ENCODE measurements at places on chromosomes 2 and 18.

DNA sequence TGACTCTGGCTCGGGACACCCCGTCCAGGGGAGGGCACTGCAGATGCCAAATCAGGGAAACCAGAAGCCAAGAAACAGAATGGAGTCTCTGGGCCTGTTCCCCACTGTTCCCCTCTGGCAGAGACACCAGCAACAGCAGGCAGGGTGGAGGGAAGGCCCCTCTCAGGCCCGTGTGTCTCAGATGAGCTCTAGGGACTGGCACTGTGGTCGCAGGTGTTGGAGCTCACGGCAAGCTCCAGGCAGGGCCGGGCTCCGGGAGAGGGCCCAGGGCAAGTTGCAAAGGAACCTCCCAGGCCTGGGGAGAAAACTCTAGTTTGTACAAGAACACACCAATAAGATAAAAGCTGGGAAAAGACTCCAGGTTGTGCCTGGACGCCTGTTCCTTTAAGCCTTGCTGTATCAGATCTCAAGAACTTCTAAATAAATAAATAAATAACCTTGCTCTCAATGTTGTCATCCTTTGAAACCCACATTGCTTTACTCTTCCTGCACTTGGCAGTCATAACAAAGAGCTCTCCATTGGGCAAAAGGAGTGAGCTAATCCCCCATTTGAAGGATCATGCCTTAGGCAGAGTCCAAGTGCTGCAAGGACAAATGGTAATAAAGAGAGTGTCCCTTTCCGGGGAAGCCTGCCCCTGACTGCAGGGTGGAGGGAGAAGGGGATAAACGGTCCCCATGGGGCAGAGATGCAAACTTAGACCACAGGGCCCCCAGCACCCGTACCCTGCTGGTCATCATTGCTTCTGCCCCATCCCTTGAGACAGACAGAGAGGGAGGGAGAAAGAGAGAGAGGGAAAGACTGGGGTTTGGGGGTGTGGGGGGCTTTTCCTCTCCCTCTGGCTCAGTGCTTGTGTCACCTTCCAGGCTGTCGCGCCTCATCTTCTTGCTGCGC, 33.3 kb downstream of the CNGA3 start:
- DNase-seq, result no peak

GRCh38 chr2:109214651-109215371, 85.8 kb downstream of the SH3RF3 start:
- DNase-seq, result no peak

DNA sequence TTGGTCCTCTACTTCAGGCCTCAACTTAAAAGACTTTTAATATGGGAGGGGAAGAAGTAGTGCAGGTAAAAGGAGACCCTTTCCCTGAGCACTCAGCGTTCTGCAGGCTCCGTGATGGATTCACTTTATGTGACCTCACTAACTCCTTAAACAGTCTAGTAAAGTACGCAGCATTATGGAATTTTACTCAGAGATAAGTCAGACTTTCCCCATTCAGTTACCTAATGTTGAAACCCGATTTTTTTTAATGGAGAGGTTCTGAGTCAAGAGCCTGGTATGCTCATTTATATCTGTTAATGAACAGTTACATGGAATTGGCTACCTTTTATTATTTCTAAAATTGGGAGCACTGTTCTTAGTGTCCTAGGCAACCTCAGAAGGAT, 34.1 kb downstream of the RASGRP3 start:
- no peak for DNase-seq

- no peak for DNase-seq
These were observed 14.1 kb downstream of the IL1RN start for GRCh38 chr2:113141451-113141850.

- no peak for DNase-seq
These were observed 17.2 kb upstream of the SFXN5 start for GRCh38 chr2:73088703-73089102.

- DNase-seq, result no peak
These were observed 41.4 kb downstream of the USP14 start for GRCh38 chr18:199768-200167.

DNA sequence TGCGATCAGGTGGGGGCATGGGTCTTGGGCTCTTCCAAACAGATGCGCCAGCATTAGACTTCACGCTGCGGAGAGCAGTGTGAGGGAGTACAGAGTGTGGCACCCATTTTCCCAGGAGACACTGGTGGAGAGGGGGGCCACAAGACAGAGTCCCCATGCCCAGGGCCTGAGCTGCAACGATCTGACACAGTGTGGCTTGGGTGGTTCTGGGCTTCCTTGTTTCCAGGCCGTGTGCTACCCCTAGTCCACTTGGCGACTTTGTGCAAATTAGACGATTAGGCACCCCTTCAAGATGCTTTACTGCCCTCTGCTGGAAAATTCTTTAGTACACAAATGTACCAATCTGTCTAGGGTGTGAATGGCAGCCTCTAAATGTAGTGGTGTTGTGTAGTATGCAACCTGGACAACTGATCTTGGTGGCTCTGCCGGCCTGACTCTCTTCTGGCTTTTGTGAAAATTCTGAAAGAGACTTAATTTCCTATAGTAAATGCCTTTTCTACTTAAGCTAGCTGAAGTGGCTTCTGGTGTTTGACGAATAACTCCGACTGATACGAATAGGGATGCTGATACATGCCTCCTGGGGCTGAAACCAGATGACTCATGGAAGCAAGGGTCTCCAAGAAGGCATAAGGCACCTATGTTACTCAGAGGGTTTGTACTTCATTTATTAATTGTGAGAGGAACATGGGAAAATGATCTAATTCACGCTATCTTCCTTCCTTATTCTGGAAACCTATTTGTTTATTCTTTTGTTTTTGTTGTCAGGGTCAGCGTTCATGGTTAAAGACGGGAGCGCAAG, 92.3 kb upstream of the SMAD2 start:
- peak; percentile 27 for DNase-seq

- DNase-seq, result no peak
These were observed 11.5 kb upstream of the KYNU start for GRCh38 chr2:142865924-142866323.

GRCh38 chr2:75100801-75101151, 98.5 kb downstream of the TACR1 start:
- DNase-seq, result peak; percentile 21

GRCh38 chr18:48613589-48614404, 75.0 kb downstream of the CTIF start:
- DNase-seq, result no peak

- DNase-seq, result no peak
These were observed 3.5 kb downstream of the NBEAL1 start for GRCh38 chr2:203018181-203018580.

GRCh38 chr2:205708231-205708631, 25.9 kb downstream of the NRP2 start:
- no peak for DNase-seq

GRCh38 chr2:69065735-69066336, 52.9 kb downstream of the ANTXR1 start:
- DNase-seq, result no peak

DNA sequence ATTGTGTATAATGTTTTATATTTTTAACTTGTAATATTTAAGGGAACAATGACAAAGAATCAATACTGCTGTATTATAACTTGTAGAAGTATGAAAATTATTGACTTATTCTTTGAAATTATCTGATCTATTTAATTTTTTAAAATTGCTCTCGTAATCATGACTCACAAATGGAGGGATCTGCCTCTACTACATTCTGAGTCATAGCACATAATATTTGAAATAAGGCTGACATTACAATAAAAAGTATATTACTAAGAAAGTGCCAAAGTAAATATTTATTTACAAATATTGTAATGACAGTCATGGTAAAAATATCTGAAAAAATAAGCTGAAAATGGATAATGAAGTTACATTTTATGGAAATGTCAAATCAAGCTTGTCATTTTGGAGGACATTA, 1144.6 kb upstream of the CDH2 start:
- no peak for DNase-seq

DNA sequence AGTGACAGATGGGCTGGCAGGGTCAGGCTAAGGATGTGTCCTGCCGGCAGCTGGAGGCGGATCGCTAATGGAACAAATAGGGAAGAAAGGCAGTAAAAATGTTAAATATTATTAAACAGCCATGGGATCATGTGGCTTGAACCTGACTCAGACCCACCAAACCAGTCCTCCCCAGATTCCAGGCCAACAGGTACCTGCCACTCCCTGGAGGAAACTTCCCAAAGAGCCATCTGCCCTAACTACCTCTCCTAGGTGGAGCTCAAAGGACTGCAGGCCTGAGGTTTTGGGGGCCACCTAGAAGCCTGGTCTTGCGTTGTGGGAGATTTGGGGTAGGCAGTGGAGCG, 34.3 kb downstream of the CIB4 start:
- DNase-seq, result no peak

DNA sequence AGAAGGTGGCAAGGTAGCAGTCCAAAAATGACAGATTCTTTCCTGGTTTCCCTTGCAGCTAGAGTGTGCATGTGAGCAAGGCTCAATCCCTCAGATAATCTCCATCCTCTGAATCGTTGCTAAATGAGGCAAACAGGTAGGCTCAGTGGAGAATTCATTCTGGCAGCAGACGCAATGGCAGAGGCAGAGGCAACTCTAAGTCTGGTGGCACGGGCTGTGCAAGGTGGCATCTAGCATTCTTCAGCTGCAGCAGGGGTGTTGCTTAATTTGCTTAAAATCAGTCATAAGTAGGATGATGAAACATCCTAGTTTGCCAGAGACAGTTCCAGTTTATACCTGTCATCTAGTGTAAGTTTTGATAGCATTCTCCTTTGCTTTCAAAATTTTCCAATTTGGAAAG, 391.1 kb upstream of the MEX3C start:
- no peak for DNase-seq

DNA sequence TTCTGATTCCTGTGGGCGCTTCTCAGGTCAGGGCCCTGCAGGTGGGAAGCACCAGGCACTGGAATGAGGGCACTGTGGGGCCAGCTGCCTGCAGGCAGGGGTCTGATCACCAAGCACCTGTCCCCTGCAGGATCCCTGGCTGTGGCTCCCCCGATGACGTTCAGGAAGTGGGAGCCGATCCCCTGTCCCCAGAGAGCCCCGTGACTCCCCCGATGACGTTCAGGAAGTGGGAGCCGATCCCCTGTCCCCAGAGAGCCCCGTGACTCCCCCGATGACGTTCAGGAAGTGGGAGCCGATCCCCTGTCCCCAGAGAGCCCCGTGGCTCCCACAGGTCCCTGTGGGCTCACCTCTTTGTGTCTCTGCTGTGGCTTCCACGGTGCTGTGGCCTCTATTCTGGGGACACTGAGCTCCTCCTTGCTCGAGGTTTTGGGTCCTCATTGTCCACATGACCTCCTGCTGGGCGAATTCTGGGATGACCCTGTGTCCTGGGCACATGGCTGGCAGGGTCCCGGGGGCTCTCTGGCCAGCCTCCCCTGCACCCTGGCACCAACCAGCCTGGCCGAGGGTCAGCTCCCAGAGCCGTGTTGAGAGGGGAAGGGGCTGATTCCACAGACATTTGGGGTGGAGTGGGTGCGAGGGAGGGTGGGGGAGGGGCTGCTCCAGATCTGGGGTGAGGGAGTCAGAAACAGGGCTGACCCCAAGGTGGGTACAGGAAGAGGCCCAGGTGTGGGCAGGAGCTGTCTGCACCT, 4.8 kb downstream of the NEU4 start:
- DNase-seq, result no peak

DNA sequence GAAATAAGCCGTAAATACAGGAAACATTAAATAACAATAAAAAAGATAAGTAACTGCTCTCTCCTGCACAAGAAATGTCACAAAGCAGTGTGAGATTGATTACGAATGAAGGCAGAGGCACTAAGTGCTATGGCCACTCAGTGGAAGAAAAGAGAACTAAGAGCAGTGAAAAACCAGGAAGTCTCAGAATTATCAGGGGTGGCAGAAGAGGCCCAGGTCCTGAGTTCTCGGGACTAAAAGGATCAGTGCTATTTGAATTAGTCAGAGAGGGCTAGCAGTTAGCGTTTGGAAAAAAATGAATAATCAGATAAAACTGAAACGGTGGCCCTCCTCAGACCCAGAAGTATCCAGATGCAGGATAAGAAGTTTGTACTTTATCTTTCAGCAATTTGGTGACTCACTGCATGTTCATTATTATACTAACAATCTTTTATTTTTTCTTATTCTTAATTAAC, 367.1 kb downstream of the ZEB2 start:
- DNase-seq, result no peak

DNA sequence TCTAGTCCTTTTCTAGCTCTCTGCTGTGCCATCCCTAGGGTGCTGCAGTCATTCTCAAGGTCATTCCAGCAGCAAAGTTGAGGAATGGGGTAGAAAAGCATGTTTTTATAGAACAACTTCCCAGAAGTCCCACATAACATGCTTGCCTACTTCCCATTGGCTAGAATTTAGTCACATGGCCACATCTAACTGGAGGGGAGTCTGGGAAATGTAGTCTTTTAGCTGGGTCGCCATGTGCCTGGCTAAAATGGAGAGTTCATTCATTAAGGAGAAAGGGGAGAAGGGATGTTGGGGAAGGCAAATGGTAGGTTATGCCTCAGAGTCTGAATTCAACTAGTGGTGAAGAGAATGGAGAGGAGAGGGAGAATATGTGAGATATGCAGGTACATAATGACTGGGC, 85.7 kb downstream of the SLC4A3 start:
- no peak for DNase-seq

GRCh38 chr2:240557808-240558207, at the start of gene ANKMY1:
Gene ANKMY1 (minus strand): TSS chr2:240557988. CDS start chr2:240557335, 653 bp downstream.
- DNase-seq, result no peak

DNA sequence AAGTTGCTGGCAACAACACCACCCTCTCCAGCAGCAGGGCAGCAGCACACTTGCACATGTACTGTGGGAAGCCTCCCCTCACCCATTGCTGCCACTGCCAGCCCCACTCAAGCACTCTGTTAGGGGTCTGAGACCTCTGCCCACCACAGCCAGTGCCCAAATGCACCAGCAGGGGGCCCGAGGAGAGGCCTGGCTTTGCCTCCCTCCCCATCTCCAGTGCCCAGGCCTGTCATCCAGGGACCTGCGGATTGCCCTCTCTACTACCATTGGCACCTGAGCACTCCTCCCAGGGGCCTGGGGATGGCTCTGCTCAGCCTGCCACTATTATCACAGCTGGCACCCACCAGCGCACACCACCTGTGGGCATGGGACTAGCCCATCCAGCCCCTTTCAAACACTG, 175.7 kb downstream of the PMAIP1 start:
- DNase-seq, result no peak

GRCh38 chr2:138718405-138718804, 61.8 kb downstream of the NXPH2 start:
- DNase-seq, result no peak

GRCh38 chr2:42905341-42906110, 113.1 kb upstream of the HAAO start:
- DNase-seq, result no peak

- no peak for DNase-seq
These were observed 21.9 kb upstream of the ID2 start for GRCh38 chr2:8659735-8660492.

DNA sequence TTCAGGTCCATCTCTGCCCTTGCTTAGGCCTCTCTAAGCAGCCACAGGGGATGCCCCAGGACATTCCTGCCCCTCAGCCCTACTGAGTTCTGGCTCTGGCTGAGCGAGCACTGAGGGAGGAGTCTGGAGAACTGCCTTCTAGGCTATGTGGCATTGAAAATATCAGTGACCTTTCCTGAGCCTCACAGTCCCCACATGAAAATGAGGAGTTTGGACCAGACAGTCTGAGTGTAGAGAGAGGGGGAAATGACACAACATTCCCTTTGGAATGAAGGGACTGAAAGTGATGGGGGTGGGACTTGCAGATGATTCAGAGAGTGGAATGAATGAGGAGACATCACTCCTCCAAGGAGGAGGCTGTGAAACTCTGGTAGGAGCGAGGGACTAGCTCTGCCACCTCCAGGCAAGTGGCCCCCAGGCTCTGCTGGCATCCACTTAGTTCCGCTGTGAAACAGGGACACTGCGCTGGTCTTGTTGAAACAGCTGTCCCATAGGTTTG, 8.0 kb downstream of the TNS1 start:
- DNase-seq, result peak; percentile 61
